Stimulated activated CD8-positive, alpha-beta memory T cell treated with anti-CD3 and anti-CD28 coated beads, Interleukin-12 subunit alpha, Interleukin-12 subunit beta, amount 100 ng/mL, for 1 hour (primary cell): ENCODE measurements at places on chromosomes 1 and 21.

- DNase-seq: no peak
Measured at GRCh38 chr1:27668121-27668807, 3.7 kb downstream of the IFI6 start.

GRCh38 chr1:64167176-64167575 lies 36.2 kb upstream of the UBE2U start:
- DNase-seq: no peak

- no peak for DNase-seq
Measured at GRCh38 chr1:94323311-94324177, 86.2 kb upstream of the ARHGAP29 start.

DNA sequence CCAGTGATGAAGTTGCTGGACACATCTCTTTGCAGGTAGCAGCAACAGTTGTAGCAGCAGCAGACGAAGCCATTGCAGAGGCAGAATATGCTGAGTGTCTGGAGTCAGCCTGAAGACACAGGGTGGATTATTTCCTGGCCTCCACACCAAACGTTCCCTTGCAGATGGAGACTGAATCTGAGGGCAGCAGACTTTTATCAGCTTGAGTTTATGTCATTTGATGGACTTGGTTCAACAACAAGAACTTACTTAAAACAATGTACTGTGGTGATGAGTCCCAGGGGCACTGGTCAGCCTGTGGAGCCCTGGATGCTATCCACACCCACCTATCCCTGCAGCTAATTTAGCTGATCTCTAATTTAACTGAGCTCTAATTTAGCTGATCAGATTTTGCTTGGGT lies 17.1 kb upstream of the MPZL1 start:
- DNase-seq: no peak

DNA sequence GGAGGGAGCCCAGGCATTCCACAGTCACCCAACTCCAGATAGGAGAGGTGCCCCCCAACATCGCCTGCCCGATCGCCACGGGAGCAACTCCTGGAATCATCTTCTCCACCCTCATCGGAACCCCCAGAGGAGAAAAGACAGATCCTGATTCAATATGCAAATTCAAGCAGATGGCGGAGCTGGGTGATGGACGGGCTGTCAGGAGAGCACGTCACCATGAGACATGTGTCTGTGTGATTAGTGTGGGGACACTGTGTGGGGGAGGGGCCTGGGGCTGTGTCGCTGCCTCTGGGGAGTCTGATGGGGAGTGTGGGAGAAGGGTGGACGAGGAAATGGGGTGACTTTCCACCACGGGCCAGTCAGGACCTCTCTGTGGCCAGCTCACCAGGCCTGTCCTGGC lies 90.2 kb upstream of the CSF3R start:
- DNase-seq: no peak

- DNase-seq: no peak
Measured at GRCh38 chr1:201419256-201419655, 2.3 kb downstream of the TNNI1 start.

- DNase-seq: no peak
Measured at GRCh38 chr1:214550857-214551435, 456 bp downstream of the PTPN14 start.

- DNase-seq: no peak
Measured at GRCh38 chr1:57553666-57554065, 129.8 kb upstream of the DAB1 start.

- DNase-seq: no peak
Measured at GRCh38 chr1:235902677-235903542, 36.2 kb upstream of the LYST start.

- no peak for DNase-seq
Measured at GRCh38 chr1:12386130-12386529, 156.3 kb downstream of the VPS13D start.

- no peak for DNase-seq
Measured at GRCh38 chr1:235502601-235503402, 1.4 kb downstream of the B3GALNT2 start.

DNA sequence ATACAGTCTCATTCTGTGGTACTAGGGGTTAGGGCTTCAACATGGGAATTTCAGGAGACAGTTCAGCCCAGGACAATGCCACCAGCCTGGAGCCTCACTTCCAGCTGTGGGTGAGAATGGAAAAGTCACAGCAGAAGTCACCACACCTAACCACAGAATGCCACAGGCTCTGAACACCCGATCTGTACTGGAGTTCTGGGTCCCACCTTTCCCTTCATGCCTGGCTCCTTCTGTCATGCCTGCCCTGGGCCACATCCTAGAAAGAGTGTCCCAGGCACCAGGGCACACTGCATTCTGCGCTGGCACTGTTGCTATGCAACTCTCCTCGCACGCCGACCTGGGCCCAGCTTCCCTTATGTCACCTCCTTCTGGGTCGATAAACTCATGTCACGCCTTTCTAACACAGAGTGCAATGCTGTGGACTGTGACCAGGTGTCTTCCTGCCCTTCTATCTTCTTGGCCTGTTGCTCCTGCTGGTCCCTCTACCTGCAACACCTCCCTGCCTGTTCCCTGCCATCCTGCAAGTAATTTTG lies 21.2 kb downstream of the RCSD1 start:
- no peak for DNase-seq

DNA sequence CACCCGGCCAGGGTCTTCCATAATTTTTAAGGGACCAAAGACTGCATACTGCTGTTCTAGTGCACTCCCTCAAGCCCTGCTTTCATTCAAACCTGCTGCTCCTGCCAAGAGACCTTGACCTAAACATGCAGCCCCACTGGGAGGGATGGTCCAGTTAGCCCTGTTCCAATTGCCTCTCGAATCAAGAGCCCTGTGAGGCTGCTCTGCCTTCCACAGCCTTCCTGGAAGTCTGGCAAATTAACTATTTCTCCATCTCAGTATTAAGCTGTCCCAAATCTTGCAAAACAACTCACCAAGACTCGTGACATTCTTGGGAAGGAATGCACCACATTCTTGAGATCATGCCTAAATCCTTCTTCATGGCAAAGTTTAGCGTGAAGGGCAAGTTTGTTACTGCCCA lies 231.3 kb downstream of the C1orf94 start:
- DNase-seq: no peak

DNA sequence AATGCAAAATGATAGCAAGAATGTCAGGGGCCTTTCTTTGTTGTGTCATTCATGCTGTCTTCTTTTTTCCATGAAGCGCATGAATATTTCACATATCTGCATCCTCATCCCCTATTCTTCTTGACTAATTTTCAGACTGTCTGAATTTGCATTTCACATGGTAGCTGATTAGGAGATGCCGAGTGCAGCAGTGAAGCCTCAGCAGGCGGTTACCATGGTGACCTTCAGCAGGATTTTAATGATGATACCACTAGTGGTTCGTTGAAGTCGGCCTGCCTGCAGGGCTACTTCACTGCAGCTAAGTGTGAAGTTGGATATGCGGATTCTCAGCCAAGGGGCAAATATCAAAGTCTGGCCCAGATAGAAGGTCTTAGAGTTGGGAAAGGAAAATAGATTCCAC lies 141.8 kb downstream of the NEK7 start:
- DNase-seq: no peak

DNA sequence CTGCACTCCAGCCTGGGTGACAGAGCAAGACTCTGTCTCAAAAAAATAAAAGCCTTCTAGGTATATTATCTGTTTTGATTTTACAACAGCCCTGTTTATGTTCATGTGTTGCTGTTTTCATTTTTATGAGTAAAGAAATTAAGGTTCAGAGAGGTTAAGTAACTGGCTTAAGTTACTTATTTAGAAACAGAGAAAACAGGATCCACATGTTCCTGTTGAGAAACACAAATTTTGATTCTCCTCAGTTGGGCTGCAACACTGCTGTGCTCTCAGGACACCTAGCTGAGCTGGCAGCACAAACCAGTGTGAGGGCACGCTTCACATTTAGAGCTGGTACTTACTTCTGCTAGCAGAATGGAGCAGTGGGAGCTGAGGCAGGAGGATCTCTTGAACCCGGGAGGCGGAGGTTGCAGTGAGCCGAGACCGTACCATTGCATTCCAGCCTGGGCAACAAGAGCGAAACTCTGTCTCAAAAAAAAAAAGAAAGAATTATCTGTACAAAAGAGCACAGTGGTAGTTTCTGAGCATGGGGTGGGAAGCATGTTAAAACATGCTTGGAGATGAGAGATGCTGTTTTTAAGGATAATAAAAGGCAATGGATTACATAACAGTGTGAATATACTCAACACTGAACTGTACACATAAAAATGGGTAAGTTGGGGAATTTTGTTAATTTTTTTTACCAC lies 2.4 kb downstream of the SPRTN start:
- DNase-seq: no peak

DNA sequence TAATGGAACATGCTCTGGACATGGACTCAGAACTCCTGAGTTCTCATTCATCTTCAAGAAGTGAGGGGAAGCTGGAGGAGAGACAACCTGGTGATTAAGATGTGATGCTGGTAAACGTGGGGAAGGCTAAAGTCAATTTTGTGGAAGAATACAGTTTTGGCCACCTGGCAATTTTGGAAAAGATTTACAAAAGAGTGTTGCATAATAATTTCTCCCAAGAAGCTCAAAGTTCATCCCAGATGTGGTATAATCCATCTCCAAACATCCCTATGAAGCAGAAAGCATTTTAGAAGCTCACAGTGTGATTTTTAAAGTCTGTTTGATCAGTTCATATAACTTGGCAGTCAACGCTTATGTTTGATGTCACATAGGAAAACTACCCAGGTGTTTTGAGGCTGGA lies 208.7 kb downstream of the LMX1A start:
- DNase-seq: no peak

DNA sequence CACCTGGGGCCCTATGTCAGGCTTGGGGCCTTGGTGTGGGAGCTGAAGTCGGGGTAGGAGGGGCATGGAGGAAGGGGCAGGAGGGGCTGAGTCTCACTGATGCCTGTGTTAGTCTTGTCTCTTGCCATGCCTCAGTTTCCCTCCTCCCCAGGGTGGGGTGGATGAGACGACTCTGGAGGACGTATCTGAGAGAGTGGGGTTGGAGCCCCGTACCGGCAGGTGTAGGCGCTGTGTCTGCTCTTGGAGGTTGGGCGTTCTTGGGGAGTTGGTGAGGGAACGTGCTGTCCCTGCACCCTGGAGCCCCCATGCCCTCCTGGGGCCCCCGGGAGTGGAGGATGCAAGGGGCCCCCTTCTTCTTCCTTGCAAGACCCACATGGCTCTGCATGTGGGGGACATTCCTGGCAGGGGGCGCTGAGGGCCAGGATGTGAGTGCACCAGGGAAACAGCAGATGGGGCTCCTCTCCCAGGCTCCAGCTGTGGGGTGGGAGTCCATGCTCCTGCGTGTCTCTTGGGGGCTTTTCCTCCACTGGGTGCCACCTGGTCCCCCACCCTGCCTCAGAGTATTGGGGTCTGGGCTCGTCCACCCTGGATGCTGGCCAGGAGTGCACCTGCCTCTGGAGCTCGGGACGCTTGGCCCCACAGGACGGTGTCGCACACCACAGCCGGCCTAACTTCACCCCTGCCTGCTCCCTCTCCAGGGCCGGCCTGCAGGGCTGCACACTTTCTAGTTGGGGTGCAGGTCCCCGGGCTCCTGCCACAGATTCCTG lies 1.4 kb upstream of the TNFRSF14 start:
- DNase-seq: no peak

DNA sequence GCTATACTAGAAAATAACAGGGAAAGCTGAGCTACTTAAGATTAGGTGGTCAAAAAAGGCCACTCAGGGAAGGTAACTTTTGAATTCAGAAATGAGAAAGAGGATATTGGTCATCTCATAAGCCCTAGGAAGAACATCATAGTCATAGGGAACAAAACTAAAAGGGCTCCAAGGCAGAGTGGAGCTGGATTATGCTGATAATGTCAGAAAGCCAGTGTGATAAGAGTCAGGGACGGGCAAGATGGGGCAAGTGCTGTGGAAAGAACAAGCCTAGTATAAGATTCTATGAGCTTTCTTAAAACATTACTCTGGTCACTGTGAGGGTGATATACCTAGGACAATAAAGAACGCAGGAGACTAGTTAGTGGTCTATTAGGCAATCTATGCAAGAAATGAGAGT lies 106.6 kb downstream of the DUSP10 start:
- DNase-seq: no peak

GRCh38 chr1:60797351-60797750 lies 285.0 kb upstream of the NFIA start:
- DNase-seq: no peak

DNA sequence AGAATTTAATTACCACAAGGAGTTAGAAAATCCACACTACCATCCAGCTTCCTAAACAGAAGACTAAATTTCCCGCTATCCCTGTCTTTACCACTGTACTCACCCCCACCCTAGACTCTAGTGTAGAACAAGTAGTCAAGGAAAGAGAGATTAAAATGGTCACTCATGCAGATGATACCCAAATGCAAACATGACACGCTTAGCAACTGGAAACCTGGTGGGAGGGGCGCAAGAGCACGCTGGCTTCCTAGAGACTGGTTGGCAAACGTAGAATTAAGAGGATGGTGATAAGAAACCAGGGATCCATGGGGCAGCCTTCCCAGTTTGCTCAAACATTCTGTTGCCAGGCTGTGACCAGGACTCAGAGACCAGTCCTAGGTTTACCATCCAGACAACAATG lies 9.9 kb upstream of the LDLRAD1 start:
- no peak for DNase-seq

DNA sequence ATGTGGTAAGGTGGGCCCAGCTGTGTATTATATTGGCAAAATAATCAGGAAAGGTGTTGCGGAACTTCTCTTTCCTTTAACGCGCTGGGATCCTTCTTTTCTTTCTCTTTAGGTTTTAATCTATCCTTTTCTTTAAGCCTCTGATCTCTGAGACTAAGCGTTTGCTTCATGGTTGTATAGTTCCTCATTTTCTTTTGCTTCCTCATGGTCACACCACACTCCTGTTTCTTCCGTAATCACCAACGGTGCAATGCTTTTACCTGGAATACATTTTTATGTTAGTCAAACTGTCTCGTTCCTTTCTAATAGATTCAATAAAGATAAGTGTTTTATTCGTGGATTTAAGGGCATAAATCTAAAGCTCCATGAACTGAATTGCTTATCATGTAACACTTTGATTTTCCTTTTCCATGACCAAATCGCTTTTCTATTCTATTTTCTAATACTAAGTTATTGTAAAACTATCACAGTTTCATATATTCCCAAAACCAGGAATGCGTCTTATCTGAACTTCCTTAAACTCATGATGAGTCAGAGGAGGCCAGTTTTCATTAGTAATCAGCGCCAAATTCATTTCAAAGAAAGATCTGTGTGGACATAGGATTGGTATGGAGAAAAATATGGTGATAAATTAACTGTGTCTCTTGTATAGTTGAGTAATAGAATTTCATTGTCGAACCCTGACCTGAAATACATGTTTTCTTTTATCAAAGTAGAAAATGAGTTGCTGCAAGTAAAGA lies 12.2 kb downstream of the SDCCAG8 start:
- DNase-seq: no peak

- no peak for DNase-seq
Measured at GRCh38 chr1:39898191-39898590, 3.5 kb downstream of the MYCL start.

GRCh38 chr1:1430114-1430982 lies 5.1 kb upstream of the VWA1 start:
- no peak for DNase-seq

GRCh38 chr1:65955503-65955902 lies 162.8 kb downstream of the PDE4B start:
- no peak for DNase-seq

DNA sequence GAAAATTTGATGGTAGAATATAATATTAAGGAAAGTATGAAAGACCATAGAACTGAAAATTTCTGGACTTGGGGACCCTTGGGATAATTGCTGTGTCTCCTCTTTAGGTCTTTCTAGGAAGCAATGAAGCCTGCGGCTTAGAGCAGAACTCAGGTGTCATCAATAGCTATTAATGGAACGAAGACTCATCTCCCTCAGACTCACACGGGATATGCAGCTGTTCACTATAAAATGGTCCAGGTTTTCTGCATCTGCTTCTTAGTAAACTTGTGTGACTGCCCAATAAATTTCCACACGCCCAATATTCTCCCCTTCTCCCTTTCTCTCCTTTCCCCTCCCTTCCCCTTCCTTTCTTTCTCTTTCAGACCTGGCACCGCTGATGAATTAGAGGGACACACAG lies 392.5 kb downstream of the HLX start:
- DNase-seq: no peak
